ENCODE measurements at places on chromosomes 4 and X.

DNA sequence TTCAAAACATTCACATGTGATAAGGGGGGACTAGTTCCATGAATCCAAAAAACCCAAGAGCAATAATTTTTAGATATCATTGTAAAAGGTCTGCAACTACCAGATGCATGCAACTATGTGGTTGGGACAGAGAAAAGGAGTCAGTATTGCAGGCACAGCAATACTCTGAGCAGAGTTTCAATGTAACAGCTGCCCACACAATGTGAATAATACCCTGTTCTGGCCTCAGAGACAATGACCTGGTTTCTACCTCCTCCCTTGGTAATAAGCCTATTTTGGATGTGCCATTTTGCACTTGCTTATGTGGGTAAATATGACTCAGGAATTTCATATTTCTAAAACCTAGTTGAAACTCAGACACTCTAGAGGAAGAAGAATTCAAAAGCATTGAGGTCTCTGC lies 194.8 kb upstream of the RASGEF1B start:
- no peak for DNase-seq
- H3K4me3 ChIP-seq = no peak overlapping the region
- H3K36me3 ChIP-seq = no peaks in the 10 kb centered on the region

- H3K4me1 ChIP-seq = peaks cover 10% of the 10 kb centered on the region
- peaks cover 13% of the 10 kb centered on the region for H3K27me3 ChIP-seq
- H3K4me3 ChIP-seq = no peak overlapping the region
- no peak overlapping the region for H3K27ac ChIP-seq
Observed at GRCh38 chr4:77473509-77473908, 132.1 kb upstream of the CXCL13 start.

- DNase-seq = no peak
- H3K27ac ChIP-seq = no peak overlapping the region
- no peak overlapping the region for H3K4me3 ChIP-seq
- H3K36me3 ChIP-seq = peaks cover 72% of the 10 kb centered on the region
- peaks cover 25% of the 10 kb centered on the region for H3K4me1 ChIP-seq
Observed at GRCh38 chrX:47199286-47199685, 5.7 kb downstream of the UBA1 start.

GRCh38 chr4:153257991-153258390 lies 53.7 kb downstream of the TRIM2 start:
- H3K27ac ChIP-seq = no peak overlapping the region
- peaks cover 27% of the 10 kb centered on the region for H3K27me3 ChIP-seq
- H3K4me3 ChIP-seq = no peak overlapping the region
- H3K4me1 ChIP-seq = no peaks in the 10 kb centered on the region

GRCh38 chr4:188032583-188032982 lies 37.0 kb downstream of the ZFP42 start:
- no peak overlapping the region for H3K4me3 ChIP-seq
- no peaks in the 10 kb centered on the region for H3K36me3 ChIP-seq
- no peak overlapping the region for H3K27ac ChIP-seq
- H3K4me1 ChIP-seq = no peaks in the 10 kb centered on the region
- no peak for DNase-seq

GRCh38 chr4:136803433-136803832 lies 728.9 kb downstream of the PCDH18 start:
- no peak overlapping the region for H3K27ac ChIP-seq
- no peak overlapping the region for H3K4me3 ChIP-seq
- no peaks in the 10 kb centered on the region for H3K27me3 ChIP-seq
- no peaks in the 10 kb centered on the region for H3K4me1 ChIP-seq
- no peaks in the 10 kb centered on the region for H3K36me3 ChIP-seq

- no peak overlapping the region for H3K27ac ChIP-seq
- DNase-seq = no peak
- H3K4me1 ChIP-seq = peaks cover 16% of the 10 kb centered on the region
- H3K36me3 ChIP-seq = peaks cover 3% of the 10 kb centered on the region
- H3K27me3 ChIP-seq = peaks cover 63% of the 10 kb centered on the region
Observed at GRCh38 chr4:182144626-182145333, 98.4 kb upstream of the TENM3 start.

- no peaks in the 10 kb centered on the region for H3K27me3 ChIP-seq
- H3K27ac ChIP-seq = no peak overlapping the region
- H3K4me3 ChIP-seq = no peak overlapping the region
- H3K36me3 ChIP-seq = peaks cover 2% of the 10 kb centered on the region
- no peak for DNase-seq
- peaks cover 8% of the 10 kb centered on the region for H3K4me1 ChIP-seq
Observed at GRCh38 chrX:39398215-39398962, 597.1 kb downstream of the MID1IP1 start.

DNA sequence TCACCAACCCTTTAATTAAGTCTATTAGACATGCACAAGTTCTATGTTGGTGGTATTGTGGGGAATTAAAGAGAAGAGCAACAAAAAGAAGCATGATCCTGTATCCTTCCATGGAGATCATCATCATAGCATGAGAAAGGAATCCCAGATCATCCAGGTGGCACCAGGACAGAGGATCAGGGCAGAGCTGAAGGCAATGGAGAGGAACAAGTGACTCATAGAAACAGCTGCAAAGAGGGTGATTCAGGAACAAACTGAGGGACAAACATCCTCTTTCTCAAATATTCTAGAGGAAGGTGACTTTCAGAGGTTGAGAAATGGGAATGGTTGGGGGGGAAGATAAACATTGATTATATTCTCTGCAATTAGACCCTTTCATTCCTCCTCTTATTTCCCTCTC lies 105.5 kb upstream of the OTUD4 start:
- H3K27ac ChIP-seq = no peak overlapping the region
- no peaks in the 10 kb centered on the region for H3K4me1 ChIP-seq

GRCh38 chr4:94298725-94299252 lies 43.8 kb downstream of the HPGDS start:
- no peak overlapping the region for H3K4me3 ChIP-seq
- H3K36me3 ChIP-seq = no peaks in the 10 kb centered on the region
- H3K27ac ChIP-seq = no peak overlapping the region
- DNase-seq = no peak
- H3K27me3 ChIP-seq = no peaks in the 10 kb centered on the region

GRCh38 chrX:148534291-148534690 lies 33.9 kb downstream of the AFF2 start:
- no peaks in the 10 kb centered on the region for H3K4me1 ChIP-seq
- H3K27ac ChIP-seq = no peak overlapping the region
- no peak for DNase-seq
- no peaks in the 10 kb centered on the region for H3K36me3 ChIP-seq
- no peak overlapping the region for H3K4me3 ChIP-seq

DNA sequence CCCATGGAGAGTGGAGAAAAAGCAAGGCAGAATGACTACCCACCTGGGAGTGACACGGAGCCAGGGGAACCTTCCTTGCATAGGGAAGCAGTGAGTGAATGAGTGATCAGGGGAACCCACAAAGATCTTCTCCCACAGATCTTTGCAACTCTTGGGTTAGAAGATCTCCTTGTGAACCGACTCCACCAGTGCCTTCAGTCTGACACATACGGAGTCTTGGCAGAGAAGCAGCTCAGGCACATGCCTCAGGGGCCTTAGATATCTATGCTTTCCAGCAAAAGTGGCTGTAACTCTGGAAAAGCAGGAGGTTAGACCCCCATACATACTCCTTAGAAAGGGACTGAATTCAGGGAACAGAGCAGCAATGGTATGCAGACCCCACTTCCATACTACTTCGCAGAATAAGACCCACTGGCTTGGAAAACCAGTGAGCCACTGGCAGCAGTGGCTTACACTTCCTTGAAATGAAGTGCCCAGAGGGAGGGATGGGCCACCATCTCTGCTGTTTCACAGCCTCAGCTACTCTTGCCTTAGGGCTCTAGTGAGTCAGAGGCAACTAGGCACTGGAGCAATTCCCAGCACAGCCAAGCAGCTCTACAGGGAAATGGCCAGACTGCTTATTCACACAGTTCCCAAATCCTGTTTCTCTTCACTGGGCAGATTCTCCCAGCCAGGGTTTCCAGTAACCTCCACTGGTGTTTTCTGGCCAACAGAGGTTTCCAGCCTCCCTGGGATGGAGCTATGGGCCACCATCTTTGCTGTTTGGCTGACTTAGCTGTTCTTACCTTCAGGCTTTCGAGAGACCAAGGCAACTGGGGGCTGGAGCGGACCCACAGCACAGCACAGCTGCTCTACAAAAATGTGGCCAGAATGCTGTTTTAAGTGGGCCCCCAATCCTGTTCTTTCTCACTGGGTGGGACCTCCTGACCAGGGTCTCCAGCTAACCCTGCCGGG lies 82.8 kb upstream of the TCEAL2 start:
- no peak overlapping the region for H3K27ac ChIP-seq
- H3K4me3 ChIP-seq = no peak overlapping the region
- no peaks in the 10 kb centered on the region for H3K27me3 ChIP-seq
- no peaks in the 10 kb centered on the region for H3K36me3 ChIP-seq
- H3K4me1 ChIP-seq = no peaks in the 10 kb centered on the region

DNA sequence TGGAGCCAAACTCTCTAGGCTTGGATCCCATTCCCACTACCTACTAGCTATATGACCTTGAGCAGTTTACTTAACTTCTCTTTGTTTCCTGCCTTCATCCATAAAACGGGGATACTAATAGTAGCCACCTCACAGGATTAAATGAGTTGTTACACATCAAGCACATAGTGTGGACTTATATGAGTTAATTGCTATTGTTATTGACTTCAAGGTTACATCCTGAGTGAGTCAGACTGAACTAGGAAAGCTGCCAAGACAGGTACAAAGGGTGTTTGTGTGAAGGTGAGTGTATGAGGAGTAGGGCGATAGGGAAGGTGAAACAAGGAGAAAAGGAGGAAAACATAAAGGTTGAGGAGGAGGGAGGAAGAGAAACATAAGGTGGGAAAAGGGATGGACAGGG lies 32.2 kb downstream of the TFDP3 start:
- no peaks in the 10 kb centered on the region for H3K4me1 ChIP-seq
- H3K36me3 ChIP-seq = no peaks in the 10 kb centered on the region
- DNase-seq = no peak
- H3K4me3 ChIP-seq = no peak overlapping the region
- H3K27me3 ChIP-seq = no peaks in the 10 kb centered on the region
- H3K27ac ChIP-seq = no peak overlapping the region

DNA sequence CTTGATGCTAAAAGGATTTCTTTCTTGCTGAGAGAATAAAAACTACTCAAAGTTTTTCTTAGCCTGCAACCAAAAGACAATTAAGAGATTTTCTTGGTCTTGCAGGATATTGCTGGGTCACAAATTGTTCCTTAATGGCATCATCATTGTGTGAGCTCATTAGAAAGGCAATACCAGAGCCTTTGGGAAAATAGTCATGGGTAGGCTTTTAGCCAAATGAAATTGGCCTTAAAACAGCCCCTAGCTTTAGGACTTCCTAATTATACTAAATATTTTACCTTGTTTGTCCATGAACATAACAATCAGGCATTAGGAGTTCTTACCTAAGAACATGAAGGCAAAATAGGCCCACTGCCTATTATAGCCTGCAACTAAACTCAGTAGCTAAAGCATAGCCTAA lies 10.4 kb upstream of the FAM13A start:
- peaks cover 3% of the 10 kb centered on the region for H3K4me1 ChIP-seq
- H3K27ac ChIP-seq = no peak overlapping the region
- H3K36me3 ChIP-seq = no peaks in the 10 kb centered on the region

DNA sequence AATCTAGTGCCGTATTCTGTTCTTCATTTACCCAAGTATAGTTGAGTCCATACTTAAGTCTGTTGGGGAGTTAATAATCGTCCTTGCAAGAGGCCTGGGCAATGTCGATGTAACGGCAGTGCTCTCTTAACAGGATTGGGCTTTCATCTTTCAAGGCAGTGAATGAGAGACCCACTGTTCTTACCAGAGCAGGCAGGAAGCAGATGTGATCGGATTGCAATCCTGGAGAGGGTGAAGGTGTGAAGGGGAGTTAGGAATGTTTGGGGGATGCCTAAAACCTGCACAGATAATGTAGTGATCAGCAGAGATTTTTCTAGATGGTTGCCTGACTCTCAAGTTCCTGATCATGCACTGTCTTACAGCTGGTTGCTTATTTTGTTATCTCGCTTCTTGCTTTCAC lies 308.4 kb downstream of the AFF2 start:
- no peaks in the 10 kb centered on the region for H3K27me3 ChIP-seq
- no peaks in the 10 kb centered on the region for H3K36me3 ChIP-seq
- no peak for DNase-seq
- H3K27ac ChIP-seq = no peak overlapping the region
- no peak overlapping the region for H3K4me3 ChIP-seq
- H3K4me1 ChIP-seq = no peaks in the 10 kb centered on the region

GRCh38 chr4:52716364-52717151 lies 34.7 kb downstream of the ERVMER34-1 start:
- peaks cover 33% of the 10 kb centered on the region for H3K4me1 ChIP-seq
- H3K27ac ChIP-seq = no peak overlapping the region
- no peak for DNase-seq
- H3K36me3 ChIP-seq = peaks cover 56% of the 10 kb centered on the region
- H3K27me3 ChIP-seq = no peaks in the 10 kb centered on the region

GRCh38 chr4:81930506-81931238 lies 443.1 kb downstream of the HNRNPD start:
- H3K4me3 ChIP-seq = no peak overlapping the region
- H3K27me3 ChIP-seq = peaks cover 4% of the 10 kb centered on the region
- no peak for DNase-seq
- H3K4me1 ChIP-seq = no peaks in the 10 kb centered on the region

DNA sequence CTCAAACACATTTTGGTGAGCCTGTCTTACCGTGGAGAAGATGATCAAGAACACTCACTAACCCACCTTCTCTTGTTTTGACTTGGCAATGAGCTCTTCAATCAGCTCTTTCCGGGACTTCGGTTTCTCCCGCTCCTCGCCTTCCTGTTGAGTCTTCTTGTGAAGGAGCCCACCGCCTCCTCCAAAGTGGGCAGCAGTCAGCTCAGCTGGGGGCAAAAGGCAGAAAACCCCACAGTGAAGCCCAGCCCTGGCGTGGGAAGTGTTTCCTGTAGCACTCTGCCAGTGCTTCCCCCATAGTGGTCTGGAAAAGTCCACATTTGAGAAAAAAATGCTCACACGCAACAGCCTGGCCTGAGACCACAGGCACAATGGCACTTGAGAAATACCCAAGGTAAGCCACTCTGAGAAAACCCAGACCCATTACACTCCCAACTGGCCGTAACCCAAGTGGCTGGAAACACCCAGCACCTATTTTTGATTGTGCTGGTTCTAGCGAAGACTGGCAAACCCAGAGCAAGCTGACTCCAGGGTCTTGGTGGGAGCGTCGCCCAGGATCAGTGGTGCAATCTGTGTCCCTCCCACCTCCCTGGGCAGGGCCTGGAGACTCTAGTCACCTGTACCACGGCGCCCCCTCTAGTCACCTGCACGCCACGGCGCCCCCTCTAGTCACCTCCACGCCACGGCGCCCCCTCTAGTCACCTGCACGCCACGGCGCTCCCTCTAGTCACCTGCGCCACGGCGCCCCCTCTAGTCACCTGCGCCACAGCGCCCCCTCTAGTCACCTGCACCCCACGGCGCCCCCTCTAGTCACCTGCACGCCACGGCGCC lies 8.6 kb downstream of the NOP14 start:
- no peaks in the 10 kb centered on the region for H3K27me3 ChIP-seq
- DNase-seq = peak; percentile 86
- H3K36me3 ChIP-seq = peaks cover 89% of the 10 kb centered on the region
- peak overlapping the region; percentile 99 for H3K27ac ChIP-seq
- H3K4me3 ChIP-seq = peak overlapping the region; percentile 75

DNA sequence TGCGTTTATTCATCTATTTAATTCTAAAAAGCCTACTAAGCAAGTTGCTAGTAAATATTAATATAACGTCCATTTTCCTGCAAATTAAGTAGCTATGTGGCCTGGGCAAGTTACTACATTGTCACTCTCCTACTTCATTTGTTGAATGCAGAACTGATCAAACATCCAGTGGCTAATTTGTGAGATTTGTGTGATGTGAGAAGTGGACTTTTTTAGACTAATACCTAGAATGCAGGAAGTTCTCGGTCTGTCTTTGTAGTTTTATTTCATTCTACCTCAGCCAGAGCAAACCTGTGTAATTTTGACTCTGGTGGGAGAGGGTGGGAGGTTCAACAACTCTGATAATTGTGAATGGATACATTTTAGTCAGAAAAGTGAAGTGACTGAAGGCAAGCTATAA lies 840 bp downstream of the GUF1 start:
- peak; percentile 61 for DNase-seq
- H3K27ac ChIP-seq = peak overlapping the region; percentile 98
- H3K27me3 ChIP-seq = peaks cover 9% of the 10 kb centered on the region
